Chondrocyte (in vitro differentiated cells): ENCODE measurements at places on chromosomes 1 and 21.

DNA sequence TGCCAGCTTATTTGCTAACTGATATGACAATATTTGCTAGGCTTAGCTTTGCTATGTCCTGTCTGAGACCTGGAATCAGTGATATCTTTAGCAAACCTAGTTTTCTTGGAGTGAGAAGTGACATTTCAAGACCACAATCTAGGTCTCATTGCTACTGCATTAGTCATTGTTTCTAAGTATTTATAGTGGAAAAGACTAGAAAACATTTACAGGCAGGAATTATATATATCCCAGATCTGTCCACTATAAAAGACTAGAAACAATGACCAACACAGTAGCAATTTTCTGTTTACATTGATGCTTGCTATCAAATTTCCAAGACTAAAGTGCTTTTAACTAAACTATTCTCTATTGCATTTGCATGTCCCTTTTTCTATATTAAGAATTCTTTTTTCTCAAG lies 5.0 kb upstream of the RGS18 start:
- DNase-seq = no peak

- no peak for DNase-seq
These were observed 6.7 kb upstream of the FAM167B start for GRCh38 chr1:32240140-32240951.

DNA sequence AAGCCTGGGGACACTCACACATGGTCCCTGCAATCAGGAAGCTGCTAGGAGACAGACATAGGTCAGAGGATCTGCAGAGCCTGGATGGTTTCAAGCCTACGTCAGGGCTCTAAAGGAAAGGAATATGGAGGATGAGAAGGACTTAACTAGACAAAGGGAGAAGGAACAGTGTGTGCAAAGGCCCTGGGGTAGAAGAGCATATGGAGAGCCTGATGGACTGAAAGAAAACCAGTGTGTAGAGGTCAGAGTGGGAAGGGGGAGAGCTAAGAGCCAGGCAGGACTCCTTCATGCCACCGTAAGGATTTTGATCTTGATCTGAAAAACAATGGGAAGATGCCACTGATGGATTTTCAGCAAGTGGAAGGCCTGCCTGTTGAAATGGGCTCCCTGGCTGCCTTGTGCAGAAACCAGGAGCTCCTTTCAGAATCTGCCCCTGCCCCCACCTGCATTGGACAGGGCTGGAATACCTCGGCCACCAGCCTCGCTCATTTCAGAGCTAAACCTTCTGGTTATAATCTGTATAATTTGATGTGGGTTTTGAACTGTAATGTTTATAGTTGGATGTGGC lies 8.6 kb downstream of the FHAD1 start:
- no peak for DNase-seq

GRCh38 chr1:34784751-34785221 lies 3.8 kb downstream of the GJB3 start:
- DNase-seq = no peak

- DNase-seq = no peak
These were observed 13.2 kb upstream of the HMGCL start for GRCh38 chr1:23838401-23838866.

GRCh38 chr1:115879977-115880376 lies 39.1 kb upstream of the NHLH2 start:
- DNase-seq = no peak

DNA sequence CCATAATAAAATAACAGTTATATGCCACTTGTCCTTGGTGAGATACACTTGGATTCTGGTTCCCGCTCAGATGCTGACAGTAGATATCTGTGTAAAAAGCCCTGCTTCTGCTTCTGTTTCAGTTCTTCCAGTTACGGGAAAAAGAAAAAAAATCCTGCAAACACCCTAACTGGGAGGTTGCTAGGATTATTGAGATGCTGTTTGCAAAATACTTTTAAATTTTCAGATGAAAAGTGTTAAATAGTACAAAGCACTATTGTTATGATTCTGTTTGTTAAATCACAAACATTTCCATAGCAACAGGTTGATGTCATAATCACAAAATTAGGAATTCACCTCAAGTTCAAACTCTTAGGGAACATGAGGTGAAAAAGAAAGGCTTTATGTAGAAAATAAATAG lies 232.3 kb downstream of the HMCN1 start:
- no peak for DNase-seq

DNA sequence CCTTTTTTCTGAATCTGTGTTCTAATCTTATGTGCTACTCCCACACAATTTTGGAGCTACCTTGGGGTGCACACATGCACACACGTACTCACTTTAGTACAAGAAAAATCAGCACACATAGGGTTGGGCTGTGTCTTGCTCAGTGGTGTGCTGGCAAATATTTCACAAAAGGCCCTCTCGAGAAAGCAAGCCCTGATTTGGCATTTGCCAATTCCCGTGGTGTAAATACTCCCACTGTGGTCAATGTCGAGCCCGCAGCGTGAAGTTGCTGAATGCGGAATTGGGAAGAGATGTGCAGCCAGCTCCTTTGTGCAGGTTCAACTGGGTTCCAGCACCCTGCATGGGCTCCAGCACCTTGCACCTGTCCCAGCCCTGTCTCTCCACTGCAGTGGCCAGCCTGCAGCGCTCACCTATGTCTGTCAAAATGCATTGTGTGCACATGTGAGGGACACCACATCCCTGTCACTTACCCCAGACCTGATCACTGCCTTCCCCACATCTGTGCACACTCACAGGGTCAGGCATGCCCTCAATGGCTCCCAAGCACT lies 78.4 kb upstream of the WNT4 start:
- DNase-seq = peak; percentile 56

GRCh38 chr1:116587501-116588227 lies 16.8 kb upstream of the CD58 start:
- DNase-seq = no peak

DNA sequence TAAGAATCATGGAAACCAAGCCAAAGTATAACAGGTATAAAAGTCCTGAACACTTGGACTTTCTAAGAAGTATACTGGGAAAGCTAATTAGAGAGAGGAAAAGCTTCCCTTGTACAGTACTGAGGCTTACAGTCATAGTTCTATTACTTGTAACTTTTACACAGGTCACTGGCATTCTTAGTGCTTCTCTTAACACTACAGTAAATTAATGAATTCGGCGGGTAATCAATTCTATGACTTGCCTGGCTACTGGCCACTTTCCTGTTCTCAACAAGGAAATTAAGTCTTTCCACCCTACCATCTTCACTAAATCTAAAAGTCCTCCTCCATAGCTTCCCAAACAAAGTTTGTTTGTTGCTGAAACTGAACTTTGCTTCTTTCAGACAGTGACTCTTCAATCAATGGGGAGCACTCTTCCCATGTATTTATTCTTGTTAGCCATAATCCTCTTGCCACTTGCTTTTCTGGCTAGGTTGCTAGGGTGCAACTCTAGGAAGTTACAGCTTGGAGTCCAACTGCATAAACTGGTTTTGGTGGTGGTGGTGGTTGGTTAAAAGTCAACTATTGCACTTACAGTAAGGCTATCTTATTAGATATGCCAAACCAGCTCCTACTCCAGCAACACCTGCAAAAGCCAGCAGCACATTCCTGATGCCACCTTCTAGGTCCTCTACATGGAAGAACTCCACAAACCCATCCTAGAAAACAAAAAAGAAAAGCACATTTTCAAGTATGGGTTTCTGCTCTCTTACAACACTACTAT lies 2.4 kb downstream of the MCL1 start:
- no peak for DNase-seq

DNA sequence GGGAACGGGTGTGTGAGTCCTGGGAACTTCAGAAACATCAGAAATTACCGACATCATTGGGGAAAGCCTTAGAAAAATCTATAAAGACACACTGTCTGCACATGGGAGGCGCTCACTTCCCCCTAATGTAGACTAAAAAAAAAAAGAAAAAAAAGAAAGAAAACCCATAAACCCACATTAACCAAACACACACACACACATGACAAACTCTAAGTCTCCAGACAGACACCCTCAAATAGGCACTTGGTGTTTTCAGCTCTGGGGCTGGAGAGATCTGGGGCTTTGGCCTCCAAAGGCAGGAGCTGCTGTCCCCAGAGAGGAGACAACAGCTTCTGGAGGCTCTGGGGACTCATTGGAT lies 13.2 kb upstream of the SDHB start:
- DNase-seq = no peak

DNA sequence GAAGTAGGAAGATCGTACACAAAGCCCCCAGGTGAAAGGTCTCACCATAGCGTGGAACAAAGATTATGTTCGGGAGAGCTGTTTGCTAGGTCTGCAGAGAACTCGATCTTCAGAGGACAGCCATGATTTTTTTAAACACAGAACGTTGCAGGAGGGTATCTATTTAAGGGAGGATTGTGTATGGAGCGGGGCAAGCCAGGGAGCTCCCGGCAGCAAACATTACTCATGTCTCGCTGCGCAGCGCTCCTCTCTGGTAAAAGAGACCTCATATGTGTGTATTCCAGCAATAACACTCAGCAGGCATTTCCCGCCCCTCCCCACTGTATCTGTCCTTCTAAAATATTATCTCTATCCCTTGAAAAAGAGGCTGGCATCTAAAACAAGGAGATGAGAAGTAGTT lies 2.7 kb downstream of the GLIS1 start:
- no peak for DNase-seq

GRCh38 chr1:85313888-85314696 lies 37.7 kb upstream of the BCL10 start:
- no peak for DNase-seq

DNA sequence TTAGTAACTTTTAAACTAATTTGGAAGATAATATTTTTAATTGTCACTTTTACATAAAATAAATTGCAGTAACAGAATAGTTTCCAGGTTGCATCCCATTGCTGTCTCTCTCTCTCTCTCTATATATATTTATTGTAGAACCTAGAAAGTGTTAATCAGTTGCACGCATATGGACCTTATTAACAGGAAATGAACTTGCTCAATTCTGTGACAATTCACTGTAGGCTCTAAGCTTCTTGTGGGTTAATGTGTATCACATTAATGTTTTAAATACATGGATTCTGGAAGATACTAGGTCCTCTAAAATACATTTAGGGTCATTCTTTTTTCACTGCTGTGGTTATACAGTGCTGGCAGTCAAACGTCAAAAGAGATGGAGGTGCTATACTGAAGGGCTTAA lies 33.1 kb downstream of the LRRC71 start:
- DNase-seq = no peak

DNA sequence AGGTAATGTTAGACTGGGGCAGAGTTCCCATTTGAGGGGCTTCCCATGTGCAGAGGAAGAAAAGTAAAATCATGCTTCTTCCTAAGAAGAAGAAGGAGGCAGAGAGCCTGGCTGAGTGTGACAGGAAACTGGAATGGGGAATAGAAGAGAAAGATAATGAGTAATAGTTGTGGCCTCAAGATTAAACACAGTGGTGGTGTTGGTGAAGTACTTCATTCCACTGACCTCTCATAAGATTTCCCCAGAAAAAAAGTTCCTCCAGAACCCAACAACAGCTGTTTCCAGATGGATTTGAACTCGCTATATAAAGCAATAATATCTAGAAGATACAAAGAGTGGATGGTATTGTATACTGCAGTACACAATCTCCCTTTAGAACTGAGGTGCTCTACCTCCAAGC lies 13.0 kb downstream of the RGS1 start:
- DNase-seq = no peak

DNA sequence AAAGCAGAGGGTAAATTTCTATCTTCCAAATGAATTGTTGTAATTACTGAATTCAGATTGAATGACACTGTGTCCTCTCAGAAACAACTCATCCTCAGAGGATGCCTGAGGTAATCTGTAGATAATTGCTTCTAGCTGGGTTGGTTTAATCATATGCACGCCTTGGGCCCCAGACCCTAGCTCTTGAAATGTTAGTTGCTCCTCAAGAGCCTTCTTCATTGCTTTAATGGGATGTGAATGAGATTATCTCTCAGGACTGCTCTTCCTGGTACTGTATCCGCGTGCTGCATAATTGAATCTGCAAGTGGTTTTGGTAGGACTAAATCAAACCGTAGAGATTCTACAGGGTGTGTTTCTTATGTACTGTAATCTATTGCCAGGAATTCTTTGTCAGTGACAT lies 569.3 kb upstream of the NEGR1 start:
- no peak for DNase-seq

GRCh38 chr1:151512326-151512725 lies 1.1 kb downstream of the CGN start:
- DNase-seq = peak; percentile 9

GRCh38 chr1:183567584-183567983 lies 22.7 kb downstream of the NCF2 start:
- no peak for DNase-seq

DNA sequence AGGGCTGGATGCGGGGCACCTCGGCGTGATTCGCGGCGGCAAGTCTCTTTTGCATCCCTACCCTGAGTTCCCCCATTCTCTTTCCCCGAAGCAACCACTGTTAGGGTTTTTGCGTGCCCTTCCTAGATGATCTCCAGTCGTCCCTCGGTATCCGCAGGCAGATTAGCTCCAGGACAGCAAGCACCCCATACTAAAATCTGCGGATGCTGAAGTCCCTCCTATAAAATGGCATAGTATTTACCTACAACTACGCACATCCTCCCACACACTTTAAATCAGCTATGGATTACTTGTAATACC lies 22.8 kb upstream of the CFAP126 start:
- DNase-seq = no peak

GRCh38 chr1:25631750-25632485 lies 15.3 kb downstream of the MAN1C1 start:
- no peak for DNase-seq

- DNase-seq = no peak
These were observed 20.6 kb upstream of the APOBEC4 start for GRCh38 chr1:183673605-183674323.
